PC-9 (cell line): ENCODE measurements at places on chromosomes 1 and 21. TPM values are rescaled to one million over a fixed set of nuclear protein-coding genes. Genes with fewer than 3 reads are reported as not detected.

DNA sequence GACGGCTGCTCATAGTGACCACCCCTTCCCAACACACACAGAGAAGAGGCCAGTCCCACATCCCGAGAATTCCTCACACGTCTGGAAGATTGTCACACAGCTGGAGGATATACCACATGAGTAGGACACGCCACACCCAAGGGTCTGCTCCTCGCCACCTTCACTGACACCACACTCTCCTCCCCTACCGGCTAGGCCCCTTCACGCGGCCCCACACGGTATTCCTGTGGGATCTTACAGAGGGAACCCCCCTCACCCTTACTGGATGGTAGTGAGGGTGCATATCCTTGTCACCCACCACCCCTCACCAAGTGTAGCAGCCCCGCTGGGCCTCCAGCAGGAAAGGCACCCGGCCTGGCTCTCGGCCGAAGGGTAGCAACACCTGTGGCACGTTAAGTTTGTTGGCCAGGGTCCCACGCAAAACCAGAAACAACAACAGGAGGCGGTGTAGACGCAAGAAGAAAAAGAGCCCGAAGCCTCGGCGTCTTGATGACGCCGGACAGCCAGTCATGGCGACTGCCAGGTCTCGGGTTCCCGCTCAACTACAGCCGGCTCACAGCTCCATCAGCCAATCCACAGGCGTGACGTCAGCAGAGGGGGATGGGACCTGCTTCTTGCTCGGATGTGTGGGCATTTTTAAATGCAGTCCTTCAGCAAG, at the start of gene NUP210L:
Gene NUP210L (minus strand): TSS at position 540 of the 658 bp plus-strand sequence.
- DNase-seq = no peak

The LCE6A gene
- total RNA-seq = not detected in 2 replicates

GRCh38 chr21:41277846-41278245, 38.8 kb upstream of the FAM3B start:
- DNase-seq = no peak

The VASH2 gene
- 0.55 TPM in 1 of 2 replicates, not detected in the other for total RNA-seq

The ITPKB gene
- total RNA-seq = 12.2 and 13.4 TPM in 2 replicates

DNA sequence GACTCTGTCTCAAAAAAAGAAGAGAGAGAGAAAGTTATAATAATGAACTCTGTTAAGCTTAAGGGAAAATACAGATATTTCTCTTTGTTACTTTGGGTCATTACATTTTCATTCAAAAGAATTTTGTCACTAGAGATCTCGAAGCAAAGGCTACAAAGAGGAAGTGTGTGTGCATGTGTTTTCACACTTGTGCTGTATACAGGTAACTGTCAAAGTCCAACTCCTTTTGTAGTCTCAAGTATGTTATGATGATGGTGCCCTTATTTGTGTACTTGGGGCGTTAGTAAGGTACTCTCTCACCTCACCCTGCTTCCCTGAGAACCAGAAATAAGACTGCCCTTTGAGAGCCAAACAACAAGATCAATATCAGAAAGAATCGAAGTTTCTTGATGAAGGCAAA, 152.9 kb upstream of the ZNF644 start:
- no peak for DNase-seq

DNA sequence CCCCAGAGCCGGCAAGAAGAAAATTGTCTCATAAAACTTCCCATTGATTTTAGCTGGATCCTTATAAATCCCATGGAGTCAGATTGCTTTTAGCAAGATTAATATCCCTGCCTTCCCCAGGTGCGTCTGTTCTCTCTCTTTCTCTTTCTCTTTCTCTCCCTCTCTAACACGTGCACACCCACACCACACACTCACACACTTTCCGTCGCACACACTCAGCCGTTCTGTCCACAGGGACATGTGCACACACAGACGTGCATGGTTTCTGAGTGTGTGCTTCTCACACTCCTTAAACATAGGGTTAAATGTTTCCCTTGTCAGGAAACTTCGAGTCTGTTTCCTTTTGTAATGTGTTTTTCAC, 98.7 kb upstream of the NFIA start:
- no peak for DNase-seq

The ADAM30 gene
- total RNA-seq = not detected in 2 replicates

GRCh38 chr1:188154761-188155160, 1326.0 kb downstream of the PLA2G4A start:
- DNase-seq = no peak

The FAM167B gene
- 1.6 and 2.2 TPM in 2 replicates for total RNA-seq

The CELA2B gene
- total RNA-seq = not detected in 2 replicates

GRCh38 chr1:214547747-214548146, 3.7 kb downstream of the PTPN14 start:
- no peak for DNase-seq

DNA sequence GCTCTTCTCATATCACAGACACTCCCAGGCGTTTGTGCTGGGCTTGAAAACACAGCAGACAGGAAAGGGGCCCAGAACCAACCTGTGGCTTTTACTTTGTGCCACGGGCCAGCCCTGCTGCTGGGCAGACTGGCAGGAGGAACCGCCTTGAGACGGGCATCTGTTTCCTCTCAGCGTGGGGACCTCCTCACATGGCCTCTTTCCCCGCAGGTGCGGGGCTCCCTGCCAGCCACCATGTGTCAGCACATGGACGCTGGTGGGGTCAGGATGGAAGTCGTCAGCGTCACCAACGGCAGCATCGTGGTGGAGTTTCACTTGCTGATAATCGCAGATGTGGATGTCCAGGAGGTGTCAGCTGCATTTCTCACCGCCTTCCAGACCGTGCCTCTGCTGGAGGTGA, 47.8 kb downstream of the UMODL1 start:
- no peak for DNase-seq

- DNase-seq = peak; percentile 60
Observed at GRCh38 chr1:39539252-39539790, 37.3 kb downstream of the PABPC4 start.

- no peak for DNase-seq
Observed at GRCh38 chr21:33039536-33039935, 13.8 kb downstream of the OLIG2 start.

DNA sequence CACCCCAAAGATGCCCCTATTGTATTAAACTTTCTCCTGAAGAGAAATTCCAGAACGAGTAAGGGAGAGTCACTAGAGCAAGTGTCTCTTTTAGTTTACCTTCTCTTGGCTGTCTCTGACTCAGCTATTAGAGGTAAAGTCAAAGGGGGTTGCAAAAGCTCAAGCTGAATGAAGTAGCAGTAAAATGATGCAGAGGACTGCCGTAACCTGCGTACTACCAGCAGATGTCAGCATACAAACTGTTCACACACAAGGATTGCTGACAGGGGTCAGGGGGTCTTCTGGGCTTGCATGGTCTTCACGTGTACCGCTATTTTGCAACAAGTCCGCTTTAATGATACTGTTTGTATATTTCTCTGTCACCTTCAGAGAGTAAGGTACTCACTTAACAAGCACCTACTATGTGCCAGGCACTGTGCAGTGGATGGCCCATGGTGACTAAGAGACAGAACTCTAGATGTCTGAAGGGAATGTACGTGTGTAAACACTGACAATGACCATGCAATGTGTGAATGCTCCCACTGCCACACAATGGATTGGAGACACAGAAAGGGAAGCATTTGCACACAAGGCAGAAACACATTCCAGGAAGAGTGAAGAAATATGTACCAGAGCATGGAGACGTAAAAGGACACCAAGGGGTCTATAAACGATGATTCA, 34.9 kb downstream of the CHML start:
- DNase-seq = no peak

DNA sequence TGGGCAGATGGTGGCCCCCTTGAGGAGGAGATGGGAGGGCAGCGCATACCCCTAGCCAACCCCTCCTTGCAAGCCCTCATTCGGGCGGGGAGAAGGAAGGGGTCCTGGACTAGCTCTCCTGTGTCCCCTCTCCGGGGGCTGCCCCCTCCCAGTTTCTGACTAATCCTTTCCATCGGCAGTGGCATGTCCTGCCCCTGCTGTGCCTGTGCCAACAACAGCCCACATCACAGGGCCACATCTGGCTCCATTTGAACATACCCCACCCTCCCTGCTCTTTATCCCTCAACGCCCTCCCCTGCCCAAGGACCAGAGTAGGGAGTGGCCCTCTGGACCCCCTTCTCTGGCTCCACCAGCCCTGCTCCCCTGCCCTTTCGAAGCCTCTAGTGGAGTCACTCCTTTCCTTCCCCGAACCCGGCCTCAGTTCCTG, 11.0 kb upstream of the LMNA start:
- peak; percentile 33 for DNase-seq

The TNFRSF25 gene
- total RNA-seq = 12.3 and 21.1 TPM in 2 replicates

The DCST2 gene
- 4.4 and 4.7 TPM in 2 replicates for total RNA-seq
